ENCODE measurements at places on chromosomes 6 and 20.

- no peak for DNase-seq
These were observed 94.0 kb downstream of the AHI1 start for GRCh38 chr6:135403584-135403983.

DNA sequence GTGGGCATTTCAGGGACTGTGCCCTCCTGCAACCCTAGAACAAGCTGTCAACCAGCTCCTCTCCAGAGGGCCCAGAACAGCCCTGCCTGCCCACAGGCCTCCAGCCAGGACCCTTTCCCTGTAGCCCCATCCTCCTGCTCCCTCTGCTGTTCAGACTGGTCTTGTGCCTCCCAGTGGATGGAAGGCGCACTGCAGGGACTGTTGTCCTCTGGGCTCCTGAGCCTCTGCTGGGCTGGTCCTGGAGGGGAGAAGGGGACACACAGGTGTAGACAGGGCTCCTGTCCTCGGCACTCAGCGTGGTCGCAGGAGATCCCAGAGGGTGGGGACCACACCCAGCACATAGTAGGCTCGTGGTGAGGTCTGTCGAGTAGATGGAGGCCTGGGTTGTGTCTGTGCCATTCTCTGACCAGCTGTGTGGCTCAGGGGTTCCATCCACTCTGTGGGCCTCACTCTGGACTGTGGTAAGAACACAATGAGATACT is 11.5 kb downstream of the ITPR3 start:
- DNase-seq: no peak

- DNase-seq: no peak
These were observed 90.1 kb upstream of the AFDN start for GRCh38 chr6:167736486-167737204.

- DNase-seq: no peak
These were observed 136.5 kb upstream of the AKAP12 start for GRCh38 chr6:151103266-151103665.

DNA sequence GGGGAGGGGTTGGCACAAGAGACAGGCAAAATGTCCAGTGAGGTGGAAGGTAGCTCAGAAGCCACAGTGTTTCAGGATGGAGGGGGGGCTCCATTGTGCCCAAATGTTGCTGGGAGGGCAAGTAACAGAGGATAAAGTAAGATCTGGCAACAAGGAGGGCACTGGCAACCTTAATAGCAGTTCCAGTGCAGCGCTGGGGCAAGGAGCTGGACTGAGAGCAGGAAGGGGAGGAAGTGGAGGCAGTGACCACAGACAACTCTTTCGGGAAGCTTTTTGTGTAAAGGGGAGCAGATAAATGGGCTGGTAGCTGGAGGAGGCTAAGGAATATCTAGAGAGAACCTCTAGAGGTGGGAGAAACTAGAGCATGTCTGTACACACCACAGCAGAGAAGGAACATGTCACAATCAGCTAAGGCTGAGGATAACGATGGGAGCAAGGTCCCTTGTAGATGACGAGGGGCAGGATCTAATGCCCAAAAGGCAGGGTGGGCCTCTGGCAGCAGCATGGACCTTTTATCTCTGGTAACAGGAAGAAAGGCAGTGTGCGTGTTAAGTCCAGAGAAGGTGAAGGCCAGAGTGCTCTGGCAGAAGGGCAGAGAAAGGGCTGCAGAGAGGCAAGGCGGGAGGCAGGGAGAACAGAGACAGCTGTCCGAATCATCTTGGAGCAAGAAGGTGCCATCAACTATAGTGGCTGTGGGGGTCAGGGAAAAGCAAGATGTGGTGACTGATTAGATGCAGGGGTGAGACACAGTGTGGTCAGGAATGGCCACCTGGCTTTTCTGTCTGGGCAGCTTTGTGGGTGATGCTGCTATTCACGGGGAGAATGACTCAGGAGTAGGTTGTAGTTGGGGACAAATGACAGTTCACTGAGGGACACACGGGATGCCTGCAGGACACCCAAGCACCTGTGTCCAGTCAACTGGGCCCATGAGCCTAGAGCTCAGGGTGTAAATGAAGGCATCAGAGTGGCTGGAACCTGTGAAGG is 17.4 kb downstream of the TMEM242 start:
- DNase-seq: no peak
